Mesenteric fat pad (tissue), 1 donor: ENCODE measurements at places on chromosomes 13 and 19. TPM values are rescaled to one million over a fixed set of nuclear protein-coding genes. Genes with fewer than 3 reads are reported as not detected.

The NLRP9 gene
- not detected for total RNA-seq

The HPN gene
- 1.4 TPM for total RNA-seq

The DOCK6 gene
- total RNA-seq, result 119 TPM

The CYP4F12 gene
- 7.5 TPM for total RNA-seq

The PGLYRP2 gene
- total RNA-seq, result not detected

The OR7D2 gene
- not detected for total RNA-seq

The MCF2L gene
- total RNA-seq, result 97.6 TPM

The RASAL3 gene
- total RNA-seq, result 4.1 TPM

The ALKBH6 gene
- total RNA-seq, result 12.6 TPM

The ZNF534 gene
- not detected for total RNA-seq

The PRRG2 gene
- 1.1 TPM for total RNA-seq

The DCLK1 gene
- 24.3 TPM for total RNA-seq

The ITPKC gene
- 53.1 TPM for total RNA-seq

The MAST3 gene
- 19.1 TPM for total RNA-seq

The VSTM1 gene
- total RNA-seq, result not detected

DNA sequence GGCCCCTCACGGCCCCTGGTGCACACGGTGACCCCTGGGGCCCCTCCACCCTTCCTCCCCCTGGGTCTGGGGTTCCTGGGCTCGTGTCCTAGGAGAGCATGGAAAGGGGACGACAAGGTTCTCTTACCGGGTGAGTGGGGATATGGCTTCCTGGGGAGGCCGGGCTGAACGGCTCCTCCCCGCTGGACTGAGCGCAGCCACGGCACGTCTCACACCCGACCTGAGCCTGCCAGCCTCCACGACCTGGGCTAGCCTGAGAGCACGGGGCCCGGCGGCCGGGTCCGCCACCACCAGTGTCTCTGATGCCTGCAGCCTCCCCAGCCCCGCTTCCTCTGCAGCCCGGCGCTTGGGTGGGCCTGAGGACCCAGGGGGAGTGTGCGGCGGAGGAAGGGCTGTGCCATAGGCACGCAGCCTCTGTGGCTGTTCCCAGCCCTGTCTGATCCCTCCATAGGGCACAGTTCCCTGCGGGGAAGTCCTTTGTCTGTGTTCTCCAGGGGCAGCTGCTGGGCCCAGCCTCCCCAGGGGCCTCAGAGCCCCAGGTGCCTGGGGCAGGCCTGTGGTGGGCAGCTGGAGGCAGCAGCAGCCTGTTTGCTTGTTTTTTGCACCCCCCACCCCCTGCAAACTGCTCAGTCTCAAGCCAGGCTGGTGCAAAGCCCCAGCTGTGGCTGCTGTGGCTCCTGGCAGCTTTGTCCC is 15.0 kb downstream of the PLIN4 start:
- DNase-seq, result no peak

- DNase-seq, result no peak
Measured at GRCh38 chr19:42175952-42176648, 41.4 kb downstream of the DEDD2 start.

- DNase-seq, result no peak
Measured at GRCh38 chr19:30911491-30911890, 437.7 kb downstream of the TSHZ3 start.

GRCh38 chr19:46392252-46392801 is 21.0 kb downstream of the CCDC8 start:
- no peak for DNase-seq

GRCh38 chr19:17418710-17419109 is 1.1 kb upstream of the MVB12A start:
- DNase-seq, result no peak

GRCh38 chr19:4083677-4084546 is 17.2 kb upstream of the ZBTB7A start:
- no peak for DNase-seq

GRCh38 chr13:100396776-100397175 is 191.8 kb downstream of the GGACT start:
- no peak for DNase-seq

- DNase-seq, result no peak
Measured at GRCh38 chr13:64819081-64819480, 2411.1 kb downstream of the PCDH9 start.

GRCh38 chr19:45506246-45506988 is 862 bp upstream of the VASP start:
- DNase-seq, result peak; percentile 98

DNA sequence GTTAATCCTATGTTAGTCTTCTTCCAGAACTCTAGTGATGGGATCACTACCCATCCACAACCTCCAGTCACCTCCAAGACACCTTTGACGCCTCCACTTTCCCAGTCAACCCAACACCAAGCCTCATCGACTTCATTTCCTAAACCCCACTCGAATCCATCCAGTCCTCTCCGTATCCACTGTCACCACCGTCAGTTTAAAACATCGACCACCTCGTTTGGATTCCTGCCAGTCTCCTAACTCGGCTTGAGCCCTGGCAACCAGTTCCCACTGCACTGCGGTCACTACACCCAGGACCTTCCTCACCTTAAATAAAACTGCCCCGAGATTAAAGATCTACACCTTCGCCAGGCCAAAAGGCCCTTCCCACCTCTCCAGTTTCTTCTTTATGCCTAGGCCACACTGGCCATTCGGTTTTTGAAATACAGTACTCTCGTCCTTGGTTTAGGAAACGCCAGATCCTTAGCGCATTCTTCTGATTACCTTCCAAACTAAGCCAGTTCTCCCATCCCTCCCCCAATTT is 1.2 kb downstream of the MTIF3 start:
- DNase-seq, result no peak

DNA sequence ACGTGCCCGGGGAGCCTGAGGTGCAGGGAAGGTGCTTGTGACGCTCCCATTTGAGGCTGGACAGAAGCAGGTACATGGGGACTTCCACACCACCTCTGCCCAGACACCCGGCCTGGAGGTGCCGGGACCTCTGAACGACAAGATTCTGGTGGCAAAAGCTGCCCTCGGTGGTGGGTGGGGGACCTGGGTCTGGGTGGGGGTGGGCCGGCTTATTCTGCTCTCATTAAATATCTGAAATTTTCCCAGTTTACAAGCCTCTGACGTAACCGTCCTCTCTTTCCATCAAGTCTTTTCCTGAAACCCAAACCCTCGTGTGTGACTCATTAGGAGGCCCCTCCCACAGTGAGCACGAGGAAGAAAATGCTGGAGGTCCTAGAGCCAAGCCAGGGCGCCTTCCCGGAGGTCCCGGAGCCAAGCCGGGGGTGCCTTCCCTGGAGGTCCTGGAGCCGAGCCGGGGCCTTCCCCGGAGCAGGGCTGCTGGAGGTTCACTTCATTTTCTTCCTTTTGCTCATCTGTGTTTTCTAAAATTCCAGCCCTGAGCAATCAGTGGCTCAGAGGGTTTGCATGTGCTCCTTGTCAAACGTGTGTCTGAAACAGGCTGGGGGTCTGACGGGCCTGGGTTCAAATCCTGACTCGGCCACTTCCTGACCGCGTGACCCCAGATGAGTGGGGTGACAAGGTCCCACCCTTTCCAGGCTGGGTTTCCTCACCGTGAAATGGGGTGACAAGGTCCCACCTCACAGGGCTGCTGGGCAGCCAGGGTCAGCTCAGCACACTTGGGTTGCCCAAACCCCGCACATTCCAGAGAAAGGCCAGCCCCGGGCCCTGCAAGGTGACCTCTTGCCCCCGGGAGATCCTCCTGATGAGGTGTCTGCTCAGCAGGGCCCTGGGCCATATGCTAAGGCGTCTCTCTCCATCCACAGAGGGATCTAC is 10.0 kb downstream of the CFD start:
- DNase-seq, result no peak

DNA sequence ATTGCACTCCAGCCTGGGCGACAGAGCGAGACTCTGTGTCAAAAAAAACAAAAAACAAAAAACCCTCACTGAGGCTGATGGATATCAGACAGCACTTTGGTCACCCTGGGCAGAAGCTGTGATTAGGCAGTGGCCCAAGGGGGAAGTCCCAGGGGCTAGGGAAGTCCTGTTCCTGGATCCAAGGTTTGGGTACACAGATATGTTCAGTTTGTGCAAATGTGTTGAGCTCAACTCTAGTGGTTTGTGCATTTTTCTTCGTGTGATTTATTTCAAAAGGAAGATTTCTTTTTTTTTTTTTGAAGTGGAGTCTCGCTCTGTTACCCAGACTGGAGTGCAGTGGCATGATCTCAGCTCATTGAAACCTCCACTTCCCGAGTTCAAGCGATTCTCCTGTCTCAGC is 12.3 kb downstream of the MEF2B start:
- DNase-seq, result no peak

DNA sequence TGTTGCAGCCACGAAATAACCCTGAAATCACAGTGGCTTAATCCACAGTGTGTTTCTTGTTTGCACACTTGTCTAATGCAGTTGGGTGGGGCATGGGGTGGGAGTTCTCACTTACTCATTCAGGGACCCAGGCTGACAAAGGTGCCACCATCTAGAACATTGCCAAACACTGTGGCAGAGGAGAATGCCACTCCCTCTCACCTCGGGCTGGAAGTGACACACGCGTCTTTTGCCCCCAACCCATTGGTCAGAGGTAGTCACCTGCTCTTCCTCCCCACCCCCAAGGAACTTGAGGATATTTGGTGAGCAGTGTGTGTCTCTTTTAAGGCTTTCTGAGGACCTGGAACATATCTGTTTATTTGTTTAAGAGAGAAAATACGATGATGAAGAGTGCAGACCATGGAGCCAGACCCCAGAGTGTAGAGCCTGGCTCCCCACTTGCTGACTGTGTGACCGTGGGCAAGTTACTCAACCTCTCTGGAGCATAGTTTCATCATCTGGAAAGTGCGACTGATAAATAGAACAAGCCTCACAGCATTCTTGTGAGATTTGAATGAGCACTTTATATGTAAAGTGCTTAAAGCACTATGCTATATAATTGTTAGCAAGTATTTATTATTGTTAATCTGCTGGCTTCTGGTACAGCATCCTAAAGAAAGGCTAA is 17.4 kb downstream of the GPR183 start:
- no peak for DNase-seq

- no peak for DNase-seq
Measured at GRCh38 chr13:41579168-41579567, 121.8 kb downstream of the RGCC start.

DNA sequence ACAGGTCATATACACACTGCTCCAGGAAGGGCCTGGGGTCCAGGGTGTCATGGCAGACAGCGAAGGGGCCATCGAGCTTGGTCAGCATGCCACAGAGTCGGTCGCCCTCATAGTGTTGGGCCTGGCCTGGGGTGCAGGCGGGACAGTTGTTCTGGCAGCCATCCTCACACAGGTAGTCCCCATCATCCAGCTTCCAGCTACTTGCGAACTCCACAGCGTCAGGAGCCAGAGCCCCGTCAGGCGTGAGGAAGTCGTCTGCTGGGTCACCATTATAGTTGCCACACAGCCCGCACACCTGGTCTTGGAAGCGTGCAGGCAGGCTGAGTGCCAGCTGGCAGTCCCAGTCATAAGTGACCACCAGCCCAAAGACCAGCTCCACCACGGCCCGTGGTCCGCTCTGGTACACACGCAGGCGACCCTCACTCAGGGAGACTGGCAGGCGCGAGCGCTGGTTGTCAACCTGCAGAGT is 16.2 kb downstream of the FCGBP start:
- DNase-seq, result peak; percentile 73

GRCh38 chr13:48569104-48569666 is 36.3 kb upstream of the RCBTB2 start:
- no peak for DNase-seq

- DNase-seq, result no peak
Measured at GRCh38 chr19:40217027-40217810, 965 bp downstream of the TTC9B start.

DNA sequence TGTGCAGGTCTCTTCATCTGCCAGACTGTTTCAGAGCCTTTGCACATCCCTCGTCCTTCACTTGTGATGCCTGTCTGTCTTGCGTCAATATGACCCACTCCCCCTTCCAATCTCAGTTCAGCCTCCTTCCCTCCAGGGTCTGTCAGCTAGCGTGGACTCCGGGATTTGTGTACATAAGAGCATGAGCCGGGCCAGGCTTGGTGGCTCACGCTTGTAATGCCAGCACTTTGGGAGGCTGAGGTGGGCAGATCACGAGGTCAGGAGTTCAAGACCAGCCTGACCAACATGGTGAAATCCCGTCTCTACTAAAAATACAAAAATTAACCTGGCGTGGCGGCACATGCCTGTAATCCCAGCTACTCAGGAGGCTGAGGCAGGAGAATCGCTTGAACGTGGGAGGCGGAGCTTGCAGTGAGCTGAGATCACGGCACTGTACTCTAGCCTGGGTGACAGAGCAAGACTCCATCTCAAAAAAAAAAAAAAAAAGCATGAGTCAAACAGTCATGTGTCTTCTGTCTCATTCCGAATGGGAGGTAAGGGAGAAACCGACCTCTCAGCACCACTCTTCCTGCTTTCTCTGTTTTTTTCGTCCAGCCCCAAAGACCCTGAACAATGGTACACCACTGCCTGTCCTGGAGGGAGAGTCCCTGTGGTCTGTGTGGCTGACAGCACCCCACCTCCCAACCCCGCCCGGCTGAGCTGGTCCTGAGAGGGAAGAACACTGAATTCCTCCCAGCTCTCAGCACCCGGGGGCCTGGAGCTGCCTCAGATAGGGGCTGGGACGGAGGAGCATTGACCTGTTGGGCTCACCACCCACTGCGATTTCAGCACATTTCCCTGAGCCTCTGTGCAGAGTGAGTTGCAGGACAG is 2.4 kb upstream of the SIGLEC9 start:
- DNase-seq, result no peak

DNA sequence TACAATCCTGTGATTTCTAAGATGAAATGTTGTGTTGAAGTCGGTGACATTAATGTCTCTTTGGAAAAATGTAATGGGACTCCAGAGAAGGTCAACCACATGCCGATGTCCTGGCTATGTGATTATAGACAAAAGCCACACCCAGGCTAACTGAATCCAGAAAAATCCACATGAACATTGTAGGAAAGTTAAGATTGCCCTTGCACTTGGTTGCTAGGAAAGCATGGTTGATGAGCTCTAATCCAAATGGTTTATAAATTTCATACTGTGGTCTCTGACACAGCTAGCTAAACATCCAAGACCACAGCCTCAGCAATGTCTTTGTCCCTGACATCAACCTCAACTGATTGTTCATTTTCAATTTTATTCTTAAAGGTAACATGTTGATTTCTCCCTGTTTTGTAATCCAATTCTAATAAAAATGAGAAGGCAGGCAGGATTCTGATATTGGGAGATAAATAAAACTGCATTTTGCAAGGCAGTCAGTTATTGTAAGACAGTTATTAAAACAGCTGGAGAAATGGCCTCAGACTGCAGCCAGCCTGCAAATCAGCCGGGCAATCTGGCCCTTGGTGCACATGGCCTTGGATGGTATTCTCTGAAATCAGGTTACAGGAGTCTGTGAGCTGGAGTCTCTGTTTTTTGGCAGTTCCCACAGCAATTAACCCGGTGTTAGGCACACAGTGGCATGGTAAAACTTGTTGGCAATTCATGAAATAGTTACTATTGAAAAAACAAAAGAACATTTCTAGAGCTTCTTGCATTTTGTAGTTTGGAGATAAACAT is 93.9 kb downstream of the STARD13 start:
- DNase-seq, result no peak
